ENCODE measurements at places on chromosomes 4 and X.

GRCh38 chrX:40550066-40550465 lies 30.7 kb upstream of the ATP6AP2 start:
- peak; percentile 3 for DNase-seq

- DNase-seq = no peak
Measured at GRCh38 chr4:5973486-5974220, 44.6 kb downstream of the C4orf50 start.

DNA sequence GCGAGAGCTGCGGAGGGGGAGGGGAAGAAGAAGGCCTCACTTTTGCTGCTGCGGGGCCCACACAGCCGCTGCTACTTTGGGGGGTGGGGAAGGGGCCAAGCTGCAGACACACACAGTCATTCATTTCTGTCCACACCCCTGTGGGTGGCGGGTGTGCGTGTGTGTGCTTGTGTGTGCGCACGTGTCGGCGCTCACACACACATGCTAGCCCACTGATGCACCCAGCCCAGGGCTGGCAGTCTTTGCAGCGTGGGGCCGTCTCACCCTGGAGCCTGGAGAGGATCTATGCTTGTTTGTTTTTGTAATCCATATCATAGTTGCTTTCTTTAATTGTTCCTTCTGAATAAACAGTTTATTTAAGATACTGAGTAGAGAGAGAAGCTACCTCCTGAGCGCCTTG lies 4.0 kb downstream of the DUSP9 start:
- no peak for DNase-seq

DNA sequence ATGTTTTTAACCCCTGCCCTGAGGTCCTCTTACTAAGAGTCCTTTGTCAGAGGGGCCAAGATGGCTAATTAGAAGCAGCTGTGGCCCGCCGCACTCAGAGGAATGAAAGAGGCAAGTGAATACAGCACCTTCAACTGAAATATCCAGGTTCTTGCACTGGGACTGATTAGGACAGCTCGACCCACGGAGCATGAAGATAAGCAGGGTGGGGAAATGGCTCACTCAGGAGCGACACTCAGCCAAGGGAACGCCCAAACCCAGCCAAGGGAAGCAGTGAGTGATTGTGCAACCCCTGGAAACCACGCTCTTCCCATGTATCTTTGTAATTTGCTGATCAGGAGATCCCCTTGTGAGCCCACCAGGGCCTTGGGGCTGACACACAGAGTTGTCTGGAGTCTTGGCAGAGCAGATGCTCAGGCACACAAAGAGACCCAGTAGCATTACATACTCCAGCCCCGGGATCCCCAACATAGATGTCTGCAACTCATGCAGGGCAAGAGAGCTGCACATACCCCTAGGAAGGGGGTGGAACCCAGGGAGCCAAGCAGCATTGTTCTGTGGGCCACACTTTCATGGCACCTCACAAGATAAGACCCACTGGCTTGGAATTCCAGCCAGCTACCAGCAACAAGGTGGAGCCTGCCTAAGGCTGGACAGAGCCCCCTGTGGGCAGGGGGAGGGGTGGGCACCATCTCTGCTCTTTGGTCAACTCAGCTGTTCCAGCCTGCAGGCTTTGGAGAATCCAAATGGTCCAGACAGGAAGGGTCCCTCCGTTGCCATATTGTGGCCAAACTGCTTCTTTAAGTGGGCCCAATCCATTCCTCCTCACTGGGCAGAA lies 23.3 kb downstream of the F8A3 start:
- no peak for DNase-seq

DNA sequence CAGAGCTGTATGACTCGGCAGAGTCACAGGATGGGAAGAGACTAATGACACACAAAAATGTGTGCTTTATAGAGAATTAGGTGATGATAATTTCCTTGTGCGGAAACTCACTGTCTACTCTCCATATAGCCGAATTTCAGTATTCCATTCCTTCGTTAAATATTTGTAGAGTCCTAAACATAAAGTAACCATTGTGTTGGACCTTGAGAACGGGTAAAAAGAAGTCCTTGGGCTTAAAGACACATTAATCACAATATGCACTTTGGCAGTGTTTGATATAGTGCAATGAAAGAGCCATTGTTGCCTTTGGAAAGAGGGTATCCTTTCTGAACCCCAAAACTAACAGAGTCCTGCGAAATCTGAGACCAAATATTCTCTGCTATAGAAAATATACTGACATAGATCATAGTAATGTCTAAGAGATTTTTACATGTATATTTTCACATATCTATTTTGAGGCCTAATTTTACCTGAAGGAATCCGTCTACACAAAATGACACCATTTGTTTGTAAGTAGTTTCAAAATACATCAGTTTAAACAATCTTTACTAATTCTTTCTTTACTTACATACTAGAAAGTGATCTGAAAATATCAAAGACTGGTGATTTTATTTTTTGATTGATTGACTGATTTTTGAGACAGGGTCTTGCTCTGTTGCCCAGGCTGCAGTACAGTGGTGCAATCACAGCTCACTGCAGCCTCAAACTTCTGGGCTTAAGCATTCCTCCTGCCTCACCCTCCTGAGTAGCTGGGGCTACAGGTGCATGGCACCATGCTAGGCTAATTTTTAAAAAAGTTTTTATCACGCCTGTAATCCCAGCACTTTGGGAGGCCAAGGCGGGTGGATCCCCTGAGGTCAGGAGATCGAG lies 296.8 kb downstream of the DCTD start:
- DNase-seq = no peak

All from NCI-H2081 treated with DMSO at 0.1 percent for 48 hours (cell line).